AG08396 (cell line): ENCODE measurements at places on chromosomes 16 and 17.

DNA sequence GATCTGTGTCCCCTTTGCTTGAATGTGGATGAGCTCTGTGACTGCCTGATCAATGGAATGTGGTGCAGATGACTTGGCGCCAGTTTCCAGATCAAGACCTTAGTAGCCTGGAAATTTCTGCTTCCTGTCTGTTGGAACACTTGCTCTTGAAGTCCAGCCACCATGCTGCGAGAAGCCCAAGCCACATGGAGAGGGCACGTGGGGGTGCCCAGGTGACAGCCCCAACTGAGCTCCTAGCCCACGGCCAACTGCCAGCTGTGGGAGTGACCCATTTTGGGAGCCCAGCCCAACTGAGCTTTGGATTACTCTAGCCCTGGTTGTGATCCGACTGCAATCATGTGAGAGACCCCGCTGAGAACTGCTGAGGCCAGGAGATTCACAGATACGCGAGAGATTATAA lies 3.3 kb upstream of the ITGAM start:
- no peak for DNase-seq

DNA sequence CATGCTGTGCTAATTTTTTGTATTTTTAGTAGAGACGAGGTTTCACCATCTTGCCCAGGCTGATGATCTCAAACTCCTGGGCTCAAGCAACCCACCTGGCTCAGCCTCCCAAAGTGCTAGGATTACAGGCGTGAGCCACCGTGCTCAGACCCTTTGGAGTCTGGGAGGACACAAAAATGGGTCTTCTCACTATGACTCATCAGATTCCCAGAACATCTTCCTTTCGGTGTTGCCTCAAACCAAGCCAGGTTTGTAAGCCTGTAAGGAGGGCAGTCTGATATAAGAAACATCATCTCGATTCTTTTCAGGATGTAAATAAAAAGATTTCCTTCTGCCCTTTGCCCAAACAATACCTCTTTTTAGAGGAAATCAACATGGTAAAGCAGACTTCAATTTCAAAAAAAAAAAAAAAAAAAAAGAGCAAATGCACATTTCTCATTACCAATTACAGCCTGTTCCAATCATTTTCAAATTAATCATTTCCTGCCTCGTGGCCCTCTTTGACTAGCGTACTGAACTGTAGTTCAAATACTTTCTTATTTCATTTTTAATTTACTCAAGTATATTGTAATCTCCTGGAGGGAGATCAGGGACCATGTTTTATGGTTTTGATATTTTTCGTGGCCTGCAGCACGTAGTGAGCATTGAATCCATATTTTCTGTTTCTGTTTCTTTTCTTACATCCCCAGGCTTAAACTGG lies 409.6 kb downstream of the GRIN2A start:
- DNase-seq, result no peak

GRCh38 chr17:50096758-50097157 lies 1.6 kb downstream of the PDK2 start:
- no peak for DNase-seq

GRCh38 chr17:56434610-56435009 lies 158.9 kb upstream of the NOG start:
- DNase-seq, result no peak

- peak; percentile 62 for DNase-seq
Observed at GRCh38 chr16:89363621-89364393, 126.6 kb downstream of the ANKRD11 start.

DNA sequence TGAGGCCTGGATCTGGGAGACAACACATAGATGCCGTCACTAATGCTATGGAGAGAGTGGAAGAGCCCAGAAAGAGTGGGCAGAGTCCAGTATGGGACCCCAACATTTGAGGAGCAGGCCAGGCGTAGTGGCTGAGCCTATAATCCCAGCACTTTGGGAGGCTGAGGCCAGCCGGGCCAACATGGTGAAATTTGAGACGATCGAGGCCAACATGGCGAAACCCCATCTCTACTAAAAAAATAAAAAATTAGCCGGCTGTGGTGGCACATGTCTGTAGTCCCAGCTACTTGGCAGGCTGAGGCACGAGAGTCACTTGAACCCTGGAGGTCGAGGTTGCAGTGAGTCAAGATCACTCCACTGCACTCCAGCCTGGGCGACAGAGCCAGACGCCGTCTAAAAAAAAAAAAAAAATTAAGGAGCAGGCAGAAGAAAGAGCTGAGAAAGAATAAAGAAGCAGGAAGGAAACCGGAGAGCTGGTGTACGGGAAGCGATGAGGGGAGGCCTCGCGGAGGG lies 6.0 kb upstream of the DNAI2 start:
- no peak for DNase-seq

DNA sequence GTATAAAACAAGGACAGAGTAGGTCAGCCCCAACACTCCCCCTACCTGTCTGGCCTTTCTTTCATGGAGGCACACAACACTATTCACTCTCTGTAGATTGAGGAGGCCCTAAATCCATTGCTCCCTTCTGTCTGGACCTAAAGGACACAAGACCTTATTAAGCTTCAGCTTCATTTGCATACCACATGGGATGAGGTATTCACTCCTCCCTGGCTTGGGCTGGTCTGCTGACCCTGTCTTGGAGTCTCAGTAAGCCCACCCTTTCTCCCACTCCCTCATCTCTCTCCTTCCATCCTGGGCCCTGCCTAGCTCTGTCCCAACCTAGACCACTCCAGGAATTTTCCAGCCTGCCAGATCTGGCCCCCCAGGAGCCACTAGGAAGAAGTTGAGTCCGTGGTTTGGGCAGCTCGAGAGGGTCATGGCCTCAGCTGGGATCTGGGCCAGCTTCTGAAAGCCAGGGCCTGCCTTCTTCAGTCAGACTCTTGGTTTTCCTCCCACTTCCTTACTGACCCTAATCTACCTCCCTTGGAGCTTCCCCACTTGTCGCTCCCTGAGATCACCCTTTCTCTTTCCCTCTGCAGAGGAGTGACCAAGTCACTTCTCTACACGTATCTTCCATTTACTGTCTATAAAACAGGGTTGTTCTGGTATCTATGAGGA lies 6.5 kb upstream of the LLGL1 start:
- no peak for DNase-seq

DNA sequence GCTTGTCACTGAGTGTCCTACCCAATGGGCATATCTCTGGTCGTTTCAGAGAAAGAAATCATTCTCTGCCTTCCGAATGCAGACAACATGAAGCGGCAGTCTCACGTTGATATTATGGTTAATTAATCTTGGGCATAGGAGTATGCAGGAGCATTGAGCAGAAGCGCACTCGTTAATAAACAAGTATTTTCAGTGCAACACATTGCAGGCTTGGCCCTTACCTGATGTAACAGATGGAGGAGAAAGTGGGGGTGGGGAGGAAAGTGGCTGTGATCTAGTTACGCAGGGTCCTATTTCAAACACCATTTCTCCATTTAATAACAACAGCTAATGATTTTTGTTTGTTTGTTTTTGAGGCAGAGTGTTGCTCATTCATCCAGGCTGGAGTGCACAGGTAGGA lies 414.0 kb upstream of the RBFOX1 start:
- DNase-seq, result no peak

DNA sequence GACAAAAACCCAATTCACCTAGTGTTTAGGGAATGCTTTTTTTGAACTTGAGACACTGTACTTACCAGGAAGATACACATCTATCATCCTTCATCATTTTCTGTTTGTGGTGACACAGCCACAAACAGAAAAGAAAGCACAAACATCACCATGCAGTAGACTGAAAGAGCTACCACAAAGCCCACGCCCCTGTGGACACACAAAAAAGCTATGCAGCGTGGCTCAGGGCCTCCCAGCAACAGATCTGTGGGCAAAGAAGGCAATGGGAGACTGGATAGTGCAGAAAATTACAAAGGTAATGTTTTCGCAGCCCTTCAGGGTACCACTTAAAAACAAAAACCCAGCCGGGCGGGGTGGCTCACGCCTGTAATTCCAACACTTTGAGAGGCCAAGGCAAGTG lies 9.6 kb downstream of the COTL1 start:
- no peak for DNase-seq

- no peak for DNase-seq
Observed at GRCh38 chr17:83183145-83183948, 103.9 kb downstream of the METRNL start.

DNA sequence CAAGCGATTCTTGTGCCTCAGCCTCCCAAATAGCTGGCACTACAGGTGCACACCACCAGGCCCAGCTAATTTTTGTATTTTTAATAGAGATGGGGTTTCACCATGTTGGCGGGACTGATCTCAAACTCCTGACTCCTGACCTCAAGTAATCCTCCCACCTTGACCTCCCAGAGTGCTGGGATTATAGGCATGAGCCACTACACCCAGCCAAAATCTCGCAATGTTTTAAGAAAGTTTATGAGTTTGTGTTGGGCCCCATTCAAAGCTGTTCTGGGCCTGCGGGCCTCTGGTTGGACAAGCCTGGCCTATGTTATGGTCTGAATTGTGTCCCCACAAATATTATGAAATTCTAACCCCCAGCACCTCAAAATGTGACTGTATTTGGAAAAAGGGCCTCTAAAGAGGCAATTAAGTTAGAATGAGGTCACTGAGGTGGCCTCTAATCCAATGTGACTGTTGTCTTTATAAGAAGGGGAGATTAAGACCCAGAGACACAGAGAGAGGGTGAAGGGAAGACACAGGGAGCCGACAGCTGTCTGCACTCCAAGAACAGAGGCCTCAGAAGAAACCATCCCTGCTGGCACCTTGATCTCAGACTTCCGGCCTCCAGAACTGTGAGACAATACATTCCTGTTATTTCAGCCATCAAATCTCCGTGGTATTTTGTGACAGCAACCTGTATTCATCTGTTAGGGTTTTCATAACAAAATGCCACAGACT lies 469.9 kb downstream of the HS3ST4 start:
- DNase-seq, result no peak

- DNase-seq, result peak; percentile 94
Observed at GRCh38 chr17:18257982-18258355, 569 bp downstream of the FLII start.

- DNase-seq, result no peak
Observed at GRCh38 chr17:19573075-19573474, 39.4 kb downstream of the SLC47A1 start.

GRCh38 chr16:66014221-66014620 lies 352.3 kb upstream of the CDH5 start:
- DNase-seq, result no peak

- DNase-seq, result no peak
Observed at GRCh38 chr17:66929591-66929990, 34.9 kb upstream of the CACNG4 start.

DNA sequence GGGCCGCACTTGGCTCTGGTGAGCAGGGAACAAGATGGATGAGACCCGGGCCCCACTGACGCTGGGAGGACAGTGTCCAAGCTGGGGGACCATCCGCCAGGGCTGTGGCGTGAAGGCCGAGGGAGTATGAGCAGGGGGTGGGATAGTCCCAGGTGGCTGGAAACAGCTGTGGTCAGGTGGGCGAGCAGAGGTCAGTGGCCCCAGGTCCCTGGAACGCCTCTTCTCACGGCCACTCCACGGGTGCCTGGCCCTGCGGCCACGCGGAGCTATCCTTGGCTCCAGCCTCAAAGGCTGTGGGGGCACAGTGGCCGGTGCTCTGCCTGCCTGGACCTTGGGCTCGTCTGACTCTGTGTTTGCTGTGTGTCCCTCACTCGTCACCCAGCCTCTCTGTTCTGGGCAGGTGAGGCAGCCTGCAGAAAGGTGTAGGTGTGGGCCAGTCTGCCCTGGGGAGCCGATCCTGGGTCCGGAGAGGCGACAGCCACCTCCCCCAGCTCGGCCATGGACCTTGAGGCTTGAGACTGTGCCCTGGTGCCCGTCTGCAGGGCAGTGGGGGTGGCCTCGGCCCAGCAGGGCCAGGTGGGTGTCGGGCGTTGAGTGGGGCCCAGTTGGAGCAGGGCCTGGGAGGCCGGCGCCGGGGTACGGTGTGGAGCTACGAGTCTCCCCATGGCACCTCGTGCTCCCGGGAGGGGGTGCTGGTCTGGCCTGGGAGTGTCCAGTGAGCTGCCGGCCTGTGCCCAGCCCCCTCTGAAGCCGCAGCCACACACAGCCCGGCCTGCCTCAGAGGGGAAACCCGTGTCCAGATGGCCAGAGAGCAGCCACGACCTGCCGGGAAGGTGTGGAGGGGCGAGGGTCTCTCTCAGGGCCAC lies 10.0 kb downstream of the CACNA1H start:
- no peak for DNase-seq

DNA sequence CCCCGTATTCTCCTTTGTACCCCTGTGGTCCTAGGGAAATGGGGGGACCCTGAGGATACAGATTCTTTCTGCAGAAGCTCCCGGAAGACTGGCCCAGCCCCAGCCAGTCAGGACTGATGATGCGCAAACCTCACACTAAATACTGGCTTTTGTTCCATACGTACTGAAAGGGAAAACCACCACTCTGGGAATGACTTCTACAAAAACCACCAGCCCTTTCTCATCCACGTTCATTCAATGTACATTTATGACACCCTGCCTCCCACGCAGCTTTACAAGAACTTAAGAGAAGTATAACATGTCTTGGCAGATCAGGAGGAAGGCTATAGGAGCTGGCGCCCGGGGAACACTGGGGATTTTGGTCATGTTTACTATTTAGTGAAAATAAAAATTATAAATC lies 70.6 kb downstream of the MARCHF10 start:
- no peak for DNase-seq

GRCh38 chr16:58044266-58045019 lies 18.9 kb downstream of the MMP15 start:
- DNase-seq, result no peak

DNA sequence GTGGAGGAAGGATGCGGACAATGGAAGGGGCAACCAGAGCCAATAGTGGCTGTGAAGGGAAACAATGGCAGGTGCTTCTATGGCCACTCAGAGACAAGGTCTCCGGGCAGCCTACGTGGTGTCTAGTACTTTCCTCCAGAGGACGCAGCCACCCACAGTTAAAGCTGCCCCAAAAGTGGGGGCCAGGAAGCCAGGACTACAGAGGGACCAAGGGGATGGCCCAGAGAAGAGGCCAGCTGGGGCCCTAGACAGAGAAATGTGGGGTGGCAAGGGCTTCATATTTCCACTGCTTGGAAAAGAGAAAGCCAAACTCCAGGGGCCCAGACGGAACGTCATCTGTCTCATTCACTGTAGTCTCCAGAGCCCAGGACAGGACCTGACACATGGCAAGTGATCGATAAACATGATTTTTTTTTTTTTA lies 837 bp upstream of the PER1 start:
- no peak for DNase-seq

- DNase-seq, result peak; percentile 72
Observed at GRCh38 chr16:81873843-81874752, 95.0 kb downstream of the PLCG2 start.

DNA sequence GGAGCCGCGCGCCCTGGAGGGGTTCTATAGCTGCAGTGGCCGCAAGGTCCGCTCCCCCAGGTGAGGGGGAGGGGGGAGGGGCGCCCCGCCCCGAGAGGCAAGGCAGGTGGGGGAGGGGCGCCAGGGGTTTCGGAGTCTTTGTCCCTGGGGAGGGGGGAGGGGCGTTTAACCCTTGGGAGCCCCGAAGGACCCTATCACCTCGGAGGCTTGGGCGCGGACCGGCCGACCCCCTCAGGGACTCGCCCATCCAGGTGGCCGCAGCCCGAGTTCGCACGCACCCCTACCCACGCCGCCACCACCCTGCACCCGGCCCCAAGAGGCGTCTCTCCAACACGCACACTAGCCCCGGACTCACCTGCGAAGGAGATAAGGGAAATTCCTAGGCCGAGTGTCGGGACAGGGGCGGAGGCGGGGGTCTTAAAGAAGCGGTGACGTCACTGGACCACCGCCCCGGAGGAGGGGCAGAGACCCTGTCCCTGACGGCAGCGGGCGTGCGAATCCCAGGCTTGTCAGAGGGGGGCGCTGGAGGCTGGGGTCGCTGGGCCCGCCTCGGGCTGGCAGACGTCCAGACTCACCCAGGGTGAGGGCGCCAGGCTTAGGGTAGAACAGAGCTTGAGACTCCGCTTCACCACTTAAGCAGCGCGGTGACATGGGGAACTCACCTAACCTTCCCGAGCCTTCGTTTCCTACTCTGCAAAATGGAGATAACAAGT lies at the start of gene CLDN6:
TSS of gene CLDN6 (minus strand) at position 390 of the 713 bp plus-strand sequence. CDS start 2,162 bp downstream, outside the sequence.
- DNase-seq, result no peak
